Stimulated activated CD4-positive, alpha-beta T cell treated with anti-CD3 and anti-CD28 coated beads, Interleukin-12 subunit alpha, Interleukin-12 subunit beta, amount 100 ng/mL, for 4 hours (primary cell): ENCODE measurements at places on chromosomes 12 and 14.
A peak's percentile ranks its signal among the peaks of the same experiment; 100 is the strongest.

GRCh38 chr12:88763536-88764100 lies 183.3 kb upstream of the KITLG start:
- no peak for DNase-seq

GRCh38 chr12:100675432-100675831 lies 101.9 kb downstream of the GAS2L3 start:
- DNase-seq, result no peak

GRCh38 chr14:64364907-64365306 lies 23.2 kb upstream of the MTHFD1 start:
- DNase-seq, result no peak

- DNase-seq, result no peak
Measured at GRCh38 chr12:78248321-78248720, 417.6 kb downstream of the NAV3 start.

DNA sequence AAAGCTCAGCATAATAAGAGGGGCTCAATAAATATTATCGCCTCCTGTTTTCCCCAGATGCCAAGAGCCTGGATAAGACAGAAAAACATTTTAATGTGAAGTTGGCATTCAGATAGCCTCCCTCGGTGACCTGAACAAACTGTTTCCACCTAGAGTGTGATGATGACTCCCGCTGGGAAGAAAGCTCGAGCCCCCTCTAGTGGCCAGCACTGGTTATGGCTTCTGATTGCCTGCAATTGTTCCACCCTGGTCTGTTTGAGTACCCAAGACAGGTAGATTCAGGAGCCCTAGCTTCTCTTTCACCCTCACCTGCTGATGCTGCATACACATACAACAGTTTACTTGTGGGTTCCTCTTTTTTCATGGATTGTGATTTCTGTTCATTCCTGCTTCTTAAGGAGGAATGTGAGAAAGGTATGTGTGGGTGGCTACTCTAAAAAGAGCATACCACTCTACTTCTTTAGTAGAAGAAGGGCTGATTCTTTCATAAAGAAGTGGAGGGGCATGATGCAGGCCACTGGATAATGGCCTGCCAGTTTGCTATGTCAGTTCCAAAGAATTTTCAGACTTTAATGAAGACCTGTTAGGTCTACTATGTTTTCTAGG lies 6.4 kb downstream of the ERG28 start:
- peak; percentile 81 for DNase-seq

DNA sequence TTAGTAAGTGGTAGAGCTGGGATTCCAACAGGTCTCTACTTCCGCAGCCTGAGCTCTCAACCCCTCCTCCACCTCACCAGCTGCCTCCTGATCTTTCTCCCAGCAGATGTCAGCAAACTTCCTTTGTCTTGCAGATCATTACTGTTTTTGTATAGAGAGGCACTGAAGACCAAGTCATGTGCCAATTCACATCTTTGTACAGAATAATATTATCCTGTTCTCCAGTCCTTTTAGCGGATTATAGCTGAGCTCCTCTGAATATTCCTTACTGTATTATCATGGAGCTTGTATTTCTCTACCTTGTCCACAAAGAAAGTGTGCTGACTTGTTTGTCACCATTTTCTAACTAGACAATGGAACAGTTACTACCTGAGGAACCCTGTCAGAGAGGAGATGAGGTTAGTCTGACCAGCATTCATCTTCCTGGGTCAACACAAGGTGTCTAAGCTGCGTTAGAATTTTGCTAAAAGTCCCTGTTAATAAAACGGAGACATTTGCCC lies 142.3 kb upstream of the ARHGAP5 start:
- DNase-seq, result no peak

DNA sequence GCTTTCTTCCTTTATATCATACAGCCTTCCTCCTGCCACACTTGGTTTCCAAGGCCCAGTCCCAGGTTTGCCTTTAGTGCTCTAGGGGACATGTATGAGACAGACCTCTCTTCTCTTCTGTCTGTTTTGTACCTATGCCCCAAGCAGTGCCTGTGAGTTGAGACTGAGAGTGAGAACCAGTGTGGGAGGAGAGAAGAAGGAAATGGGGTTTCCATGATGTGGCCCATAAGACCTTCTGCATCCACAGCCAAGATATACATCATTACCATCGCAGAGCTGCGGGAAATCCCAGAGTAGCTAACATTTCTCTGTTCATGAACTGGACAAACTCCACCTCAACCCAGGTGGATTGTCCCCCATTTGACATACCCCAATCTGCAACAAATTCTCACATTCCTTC lies 2.8 kb downstream of the TESPA1 start:
- DNase-seq, result peak; percentile 34

DNA sequence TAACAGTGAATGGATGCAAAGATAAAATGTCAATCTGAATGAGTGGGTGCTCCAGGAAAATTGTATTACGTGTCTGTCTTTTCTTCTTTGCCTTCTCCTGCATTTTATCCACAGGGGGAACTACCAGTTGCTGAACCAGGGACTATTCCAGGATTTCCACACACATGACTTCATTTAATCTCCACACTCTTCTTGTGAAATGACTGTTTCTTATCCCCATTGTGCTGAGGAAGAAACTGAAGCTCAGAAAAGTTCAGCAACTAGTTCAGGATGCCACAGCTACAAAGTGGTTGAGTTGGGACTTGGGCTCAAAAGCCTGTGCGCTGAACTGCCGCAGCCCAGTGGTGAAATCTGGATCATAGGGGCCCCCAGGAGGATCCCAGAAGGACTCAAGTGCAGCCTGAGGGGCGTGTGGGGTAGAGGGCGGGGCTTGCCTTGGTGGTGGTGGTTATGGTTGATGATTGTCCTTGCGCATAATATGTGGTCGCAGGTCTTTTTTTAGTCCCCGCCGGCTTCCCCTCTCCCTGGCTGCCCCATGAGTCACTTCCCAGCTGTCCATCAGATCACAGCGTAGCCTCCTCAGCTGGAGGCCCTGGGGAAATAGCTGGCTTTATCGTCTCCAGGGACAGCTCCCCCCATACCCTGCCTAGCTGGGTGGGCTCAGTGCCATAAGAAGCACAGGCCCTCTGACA lies 235.2 kb upstream of the CRY1 start:
- DNase-seq, result no peak

- no peak for DNase-seq
Measured at GRCh38 chr12:130394906-130395305, 57.2 kb downstream of the PIWIL1 start.

DNA sequence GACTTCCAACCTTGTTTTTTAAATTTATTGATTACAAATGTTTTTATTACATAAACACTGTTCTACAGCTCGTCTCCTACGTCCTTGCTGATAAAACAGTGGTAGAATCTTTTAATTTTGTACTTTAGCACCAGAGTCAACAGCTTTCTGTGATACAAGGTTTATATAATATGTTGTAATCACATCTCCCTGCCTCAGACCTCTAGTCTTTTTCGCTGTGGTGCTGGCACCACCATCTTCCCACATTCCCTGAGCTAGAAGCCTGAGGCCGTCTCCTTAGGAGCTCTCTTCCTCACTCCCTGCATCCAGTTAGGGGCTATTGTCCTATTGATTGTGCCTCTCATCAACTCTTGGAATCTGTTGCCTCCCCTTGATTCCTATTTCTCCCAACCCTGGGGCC lies 17.1 kb downstream of the MTHFD1 start:
- no peak for DNase-seq

DNA sequence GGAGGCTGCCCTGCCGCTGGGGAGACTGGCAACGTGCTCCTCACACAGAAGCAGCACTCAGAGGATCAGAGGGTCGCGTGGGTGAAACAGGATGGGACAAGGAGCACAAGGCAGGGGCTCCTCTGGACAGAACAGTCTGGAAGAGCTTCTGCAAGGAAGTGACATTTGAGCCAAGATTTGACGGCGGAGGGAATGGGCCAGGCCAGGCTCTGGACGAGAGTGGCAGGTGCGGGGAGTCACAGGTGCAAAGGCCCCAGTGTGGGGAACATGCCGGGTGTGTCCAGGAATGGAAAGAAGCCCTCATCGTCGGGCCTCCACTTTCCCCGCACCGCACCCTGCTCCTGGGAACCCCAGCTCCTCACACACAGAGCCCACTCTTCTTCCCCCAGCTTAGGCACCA lies 84.0 kb downstream of the RFLNA start:
- no peak for DNase-seq

GRCh38 chr12:9084417-9084816 lies 31.3 kb downstream of the A2M start:
- DNase-seq, result no peak

DNA sequence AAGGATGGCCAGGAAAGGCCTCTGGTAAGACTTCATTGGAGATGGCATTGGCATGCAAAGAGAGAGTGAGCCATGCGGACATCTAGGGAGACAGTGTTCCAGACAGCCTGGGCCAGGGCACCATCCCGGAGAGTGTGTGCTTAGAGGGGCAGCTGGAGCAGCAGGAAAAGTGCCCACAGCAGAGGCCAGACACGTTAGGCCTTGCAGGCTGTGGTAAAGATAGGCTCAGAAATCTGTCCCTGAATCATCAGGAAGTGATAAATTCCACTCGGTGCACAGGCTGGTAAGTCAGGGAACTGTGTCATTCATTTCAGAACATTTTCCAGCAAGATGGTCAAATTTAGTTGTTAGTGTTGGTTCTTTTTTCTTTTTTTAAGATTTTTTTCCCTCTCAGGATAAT lies 8.8 kb downstream of the GALNT16 start:
- DNase-seq, result no peak

- DNase-seq, result no peak
Measured at GRCh38 chr12:58502841-58503240, 417.5 kb downstream of the LRIG3 start.

GRCh38 chr12:128228581-128228980 lies 38.4 kb upstream of the TMEM132C start:
- DNase-seq, result no peak
